ENCODE measurements at places on chromosomes 11 and 22.

- DNase-seq = no peak
These were observed 39.7 kb upstream of the MMP12 start for GRCh38 chr11:102914238-102915043.

DNA sequence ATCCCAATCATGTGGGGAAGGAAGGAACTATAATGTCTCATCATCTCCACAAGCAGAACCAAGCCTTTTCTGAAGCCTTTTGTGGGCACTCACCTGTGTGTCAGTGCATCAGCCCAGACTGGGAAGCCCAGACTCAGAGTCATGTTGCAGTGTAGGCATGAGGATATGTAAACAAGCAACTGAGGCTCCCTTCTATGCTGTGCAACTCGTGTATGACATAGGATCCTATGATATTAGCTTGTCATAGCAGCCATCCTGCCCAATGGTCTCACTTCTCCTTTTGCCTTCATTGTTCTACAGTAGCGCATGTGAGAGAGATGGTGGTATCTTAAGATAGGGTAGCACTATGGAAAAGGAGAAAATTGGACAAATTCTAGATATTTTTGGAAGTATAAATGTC lies 103.4 kb upstream of the OLFML1 start:
- DNase-seq = no peak

DNA sequence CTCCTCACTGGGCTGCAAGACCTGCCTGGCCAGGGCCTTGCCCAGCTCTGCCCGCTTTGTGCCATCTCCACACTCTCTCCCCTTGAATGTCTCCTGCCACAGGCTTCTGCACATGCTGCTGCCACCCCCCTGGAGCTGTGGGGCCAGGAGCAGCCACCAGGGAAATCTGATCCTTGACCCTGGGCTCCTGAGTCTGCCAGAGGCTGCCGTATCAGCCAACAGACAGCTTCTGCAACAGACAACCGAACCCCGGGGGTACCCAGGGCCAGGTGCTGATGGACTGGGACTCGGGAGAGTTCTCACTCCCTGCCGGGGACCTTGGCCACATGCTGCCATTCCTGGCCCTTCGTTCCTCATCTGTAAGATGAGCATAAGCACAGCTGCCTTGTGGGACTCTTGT lies 3.3 kb upstream of the PPARA start:
- DNase-seq = no peak

- peak; percentile 51 for DNase-seq
These were observed 10.4 kb downstream of the TMPRSS6 start for GRCh38 chr22:37098976-37099591.

GRCh38 chr22:50305923-50306566 lies 1.4 kb downstream of the PLXNB2 start:
- peak; percentile 65 for DNase-seq

DNA sequence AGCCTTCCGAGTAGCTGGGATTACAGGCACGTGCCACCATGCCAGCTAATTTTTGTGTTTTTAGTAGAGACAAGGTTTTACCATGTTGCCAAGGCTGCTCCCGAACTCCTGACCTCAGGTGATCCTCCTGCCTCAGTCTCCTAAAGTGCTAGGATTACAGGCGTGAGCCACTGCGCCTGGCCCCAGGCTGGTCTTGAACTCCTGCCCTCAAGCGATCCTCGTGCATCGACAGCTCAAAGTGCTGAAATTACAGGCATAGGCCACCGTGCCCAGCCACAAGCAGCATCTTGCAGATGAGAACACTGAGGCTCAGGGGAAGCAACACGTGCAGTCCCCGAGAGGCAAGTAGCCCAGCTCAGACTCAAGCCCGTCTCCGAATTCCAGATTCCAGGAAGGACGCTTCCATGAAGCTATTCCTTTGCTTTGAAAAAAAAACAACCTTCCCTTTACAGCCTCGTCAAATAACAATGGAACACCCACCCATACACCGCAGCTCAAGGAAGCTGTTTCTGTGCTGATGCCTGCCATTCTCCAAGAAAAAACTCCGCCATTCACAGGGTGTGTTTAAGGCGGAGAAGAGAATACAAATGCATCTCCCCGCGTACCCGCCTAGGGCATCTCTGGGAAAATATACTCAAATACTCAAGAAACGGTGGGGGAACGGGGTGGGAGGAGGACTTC lies 34.5 kb upstream of the PDGFB start:
- no peak for DNase-seq

DNA sequence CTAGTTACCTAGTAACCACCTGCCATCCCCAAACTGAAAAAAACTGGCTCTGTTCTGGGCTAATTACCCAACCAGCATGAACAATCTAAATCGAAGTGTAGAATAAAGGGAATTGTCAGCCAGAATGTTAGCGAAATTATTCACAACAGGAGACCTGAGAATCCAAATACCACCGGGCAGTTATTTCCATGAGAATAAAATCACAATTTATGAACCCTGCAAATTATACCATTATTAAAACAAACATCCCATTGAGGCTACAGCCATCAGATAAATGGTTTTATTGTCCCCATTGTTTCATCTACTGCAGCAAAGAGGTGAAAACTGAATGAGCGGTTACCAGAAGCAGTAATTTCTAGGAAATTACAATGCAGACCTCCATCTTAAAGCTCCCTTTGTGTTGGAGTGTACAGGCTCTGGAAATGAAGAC lies 21.7 kb downstream of the FAM168A start:
- DNase-seq = no peak

GRCh38 chr11:92801685-92802084 lies 167.8 kb upstream of the MTNR1B start:
- DNase-seq = no peak

DNA sequence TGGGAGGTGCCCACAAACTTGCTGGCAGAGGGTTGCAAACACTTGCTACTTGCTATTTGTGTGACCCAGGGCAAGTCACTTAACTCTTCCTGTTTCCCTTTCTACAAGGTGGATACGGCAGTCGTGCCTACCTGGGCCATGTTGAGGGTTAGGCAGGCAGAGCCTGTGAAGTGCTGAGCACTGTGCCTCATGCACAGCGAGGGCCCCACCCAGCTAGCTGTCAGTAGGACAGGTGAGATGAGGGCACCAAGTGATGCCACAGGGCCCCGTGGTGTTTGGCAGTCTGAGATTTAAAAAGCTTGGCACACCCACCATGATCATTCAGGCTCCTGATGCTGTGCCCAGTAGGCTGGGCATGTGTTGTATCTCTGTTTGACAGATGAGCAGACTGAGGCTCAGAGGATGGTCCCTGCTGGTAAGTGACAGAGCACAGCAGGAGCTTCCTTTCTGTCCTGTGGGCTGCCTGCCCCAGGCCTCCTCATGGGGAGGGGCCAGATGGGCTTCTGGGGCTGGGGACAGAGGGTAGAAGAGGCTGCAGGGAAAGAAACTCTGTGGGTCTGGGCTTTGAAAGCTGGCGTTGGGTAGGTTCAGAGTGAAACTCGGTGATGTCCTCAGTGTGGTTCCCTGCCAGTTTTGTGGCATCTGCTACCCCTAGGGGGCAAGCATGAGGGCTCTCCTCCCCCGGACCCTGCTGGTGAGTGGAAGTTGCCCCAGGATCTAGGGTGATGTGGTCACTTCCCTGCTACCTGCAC lies 59.3 kb downstream of the TSPAN18 start:
- no peak for DNase-seq

GRCh38 chr11:104956528-104956927 lies 11.8 kb downstream of the CASP4 start:
- no peak for DNase-seq

DNA sequence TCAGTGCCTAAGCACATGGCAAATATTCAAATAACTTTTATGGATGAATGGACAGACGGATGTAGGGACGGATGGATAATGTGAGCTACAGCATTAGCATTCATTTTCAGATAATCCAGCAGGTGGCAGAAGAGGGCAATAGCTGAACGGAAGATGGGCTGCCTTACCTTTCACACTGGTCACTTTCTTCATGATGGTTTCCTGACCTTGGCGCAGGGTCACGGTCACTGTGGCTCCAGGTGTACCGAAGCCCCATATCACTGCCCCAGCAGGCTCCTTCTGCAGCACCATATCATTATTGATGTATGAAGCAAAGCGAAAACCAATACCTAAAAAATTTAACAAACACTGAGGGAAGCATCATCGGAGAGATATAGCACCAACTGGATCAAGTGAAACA lies 4.3 kb downstream of the SIAE start:
- no peak for DNase-seq

DNA sequence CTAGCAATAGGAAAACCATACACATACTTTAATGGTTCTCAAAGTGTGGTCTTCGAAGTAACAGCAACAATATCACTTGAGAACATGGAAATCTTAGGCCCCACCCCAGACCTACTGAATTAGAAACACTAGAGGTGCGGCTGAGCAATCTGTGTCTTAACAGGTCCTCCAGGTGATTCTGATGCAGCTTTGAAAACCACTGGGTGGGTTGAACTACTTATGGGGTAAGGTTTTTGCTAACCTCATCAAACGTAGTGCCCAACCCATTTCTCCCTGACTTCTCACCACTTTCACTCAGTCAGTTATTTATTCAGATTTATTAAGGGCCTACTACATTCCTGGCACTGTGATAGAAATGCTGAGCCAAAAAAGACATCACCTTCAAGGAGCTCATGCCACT lies 3.7 kb downstream of the MPZL2 start:
- DNase-seq = no peak
